Ascending aorta (tissue), 2 donors: ENCODE measurements at places on chromosomes 12 and 14.

DNA sequence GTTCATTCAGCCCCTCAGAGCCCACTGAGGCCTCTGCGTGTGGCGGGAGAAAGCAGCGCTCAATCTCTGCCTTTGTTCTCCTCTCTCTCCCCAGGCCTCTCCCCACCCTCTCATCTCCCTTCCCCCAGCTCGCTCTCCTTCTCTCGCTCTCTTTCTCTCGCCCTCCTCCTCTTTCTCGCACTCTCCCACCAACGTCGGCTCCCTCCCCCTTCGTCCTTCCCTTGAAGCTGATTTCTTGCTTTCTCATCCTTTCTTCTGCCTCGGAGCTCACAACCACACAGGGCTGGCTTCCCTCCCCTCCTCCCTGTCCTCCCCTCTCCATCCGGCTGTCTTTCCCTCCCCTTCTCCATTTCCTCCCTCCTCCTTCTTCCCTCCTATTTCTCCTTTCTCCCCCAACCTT is 96.4 kb downstream of the LRRC74A start:
- DNase-seq: no peak

DNA sequence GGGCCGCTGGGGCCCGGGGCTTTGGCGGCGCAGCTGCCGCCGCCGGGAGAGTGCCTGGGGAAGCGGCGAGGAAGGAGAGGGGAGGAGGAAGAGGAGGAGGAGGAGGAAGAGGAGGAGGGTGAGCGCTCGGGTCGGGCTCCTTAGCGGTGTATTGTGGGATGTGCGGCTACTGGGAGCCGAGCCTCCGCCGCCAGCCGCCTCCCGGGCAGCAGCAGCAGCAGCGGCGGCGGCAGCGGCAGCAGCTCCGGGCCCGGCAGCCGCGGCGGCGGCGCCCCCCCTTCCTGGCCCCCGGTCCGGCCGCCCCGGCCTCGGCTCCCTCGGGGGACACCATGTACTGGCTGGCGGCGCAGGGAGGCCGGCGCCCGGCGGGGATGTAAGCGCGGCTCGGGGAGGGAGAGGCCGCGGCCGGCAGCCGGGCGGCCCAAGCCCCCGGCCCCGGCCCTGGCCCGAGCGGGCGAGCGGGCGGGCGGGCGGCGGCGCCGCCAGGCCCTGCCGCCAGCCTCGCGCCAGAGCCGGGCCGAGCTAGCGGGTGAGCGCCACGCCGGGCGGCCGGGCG is at the start of gene SETD1B:
Gene SETD1B, plus strand, starts transcription at position 149 of the 556 bp plus-strand sequence. CDS start 729 bp downstream, outside the sequence.
- DNase-seq: no peak

GRCh38 chr14:61927060-61927459 is 164.8 kb downstream of the SNAPC1 start:
- DNase-seq: no peak

DNA sequence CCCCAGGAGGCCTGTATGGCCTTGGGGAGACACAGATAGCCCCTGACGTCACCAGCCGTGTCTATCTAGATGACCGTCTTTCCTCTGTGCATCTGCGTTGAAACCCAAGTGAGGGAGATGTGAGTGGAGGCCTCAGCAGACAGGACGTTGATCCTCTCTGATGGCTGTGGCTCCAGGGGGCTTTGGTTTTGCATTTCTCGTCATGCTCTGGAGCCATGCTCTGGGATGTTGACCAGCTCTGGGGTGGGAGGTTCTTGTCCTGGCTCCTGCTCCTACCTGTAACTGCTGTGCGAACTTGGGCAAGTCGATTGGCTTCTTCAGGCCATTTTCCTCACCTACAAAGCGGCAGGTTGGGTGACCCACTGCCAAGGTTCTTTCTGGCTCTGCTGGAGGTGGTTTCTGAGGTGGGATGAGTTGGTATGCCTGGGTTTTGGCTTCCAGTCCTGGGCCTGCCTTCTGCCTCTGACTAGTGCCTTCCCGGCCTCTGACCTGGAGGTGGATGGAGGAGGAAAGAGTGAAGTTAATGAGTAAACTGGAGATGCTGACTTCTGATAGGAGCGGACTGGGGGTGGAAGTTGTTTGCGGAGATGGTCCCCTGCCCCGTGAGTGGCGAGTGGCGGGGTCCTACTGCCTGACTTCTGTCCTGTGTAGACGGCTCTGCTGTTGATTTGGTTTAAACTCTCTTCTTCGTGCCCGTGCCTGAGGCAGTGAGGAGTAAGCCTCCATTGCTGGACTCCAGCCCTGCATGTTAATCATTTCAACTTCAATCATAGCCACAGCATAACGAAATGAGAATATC is 8.4 kb downstream of the TSPAN9 start:
- no peak for DNase-seq

GRCh38 chr14:101118233-101118632 is 214.7 kb upstream of the RTL1 start:
- DNase-seq: peak; percentile 16

DNA sequence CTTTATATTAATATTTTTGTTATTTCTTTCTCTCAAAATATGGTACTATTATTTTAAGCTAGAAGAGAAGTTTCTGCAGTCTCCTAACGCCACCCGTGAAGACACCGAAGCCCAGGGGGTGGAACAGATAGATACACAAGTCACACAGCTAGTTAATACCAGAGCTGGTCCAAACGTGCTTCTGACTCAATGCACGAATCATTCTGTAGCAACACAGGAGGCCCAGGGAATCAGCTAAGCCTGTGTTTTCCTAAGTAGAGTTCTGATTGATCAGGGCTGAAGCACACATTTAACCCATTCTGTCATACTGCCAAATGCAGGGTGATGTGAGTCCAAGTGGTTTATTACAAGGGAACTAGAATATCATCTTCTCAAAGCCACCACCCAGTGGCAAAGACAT is 116.9 kb upstream of the PWP1 start:
- DNase-seq: no peak

- no peak for DNase-seq
Observed at GRCh38 chr12:69633061-69633460, 22.4 kb upstream of the LRRC10 start.

DNA sequence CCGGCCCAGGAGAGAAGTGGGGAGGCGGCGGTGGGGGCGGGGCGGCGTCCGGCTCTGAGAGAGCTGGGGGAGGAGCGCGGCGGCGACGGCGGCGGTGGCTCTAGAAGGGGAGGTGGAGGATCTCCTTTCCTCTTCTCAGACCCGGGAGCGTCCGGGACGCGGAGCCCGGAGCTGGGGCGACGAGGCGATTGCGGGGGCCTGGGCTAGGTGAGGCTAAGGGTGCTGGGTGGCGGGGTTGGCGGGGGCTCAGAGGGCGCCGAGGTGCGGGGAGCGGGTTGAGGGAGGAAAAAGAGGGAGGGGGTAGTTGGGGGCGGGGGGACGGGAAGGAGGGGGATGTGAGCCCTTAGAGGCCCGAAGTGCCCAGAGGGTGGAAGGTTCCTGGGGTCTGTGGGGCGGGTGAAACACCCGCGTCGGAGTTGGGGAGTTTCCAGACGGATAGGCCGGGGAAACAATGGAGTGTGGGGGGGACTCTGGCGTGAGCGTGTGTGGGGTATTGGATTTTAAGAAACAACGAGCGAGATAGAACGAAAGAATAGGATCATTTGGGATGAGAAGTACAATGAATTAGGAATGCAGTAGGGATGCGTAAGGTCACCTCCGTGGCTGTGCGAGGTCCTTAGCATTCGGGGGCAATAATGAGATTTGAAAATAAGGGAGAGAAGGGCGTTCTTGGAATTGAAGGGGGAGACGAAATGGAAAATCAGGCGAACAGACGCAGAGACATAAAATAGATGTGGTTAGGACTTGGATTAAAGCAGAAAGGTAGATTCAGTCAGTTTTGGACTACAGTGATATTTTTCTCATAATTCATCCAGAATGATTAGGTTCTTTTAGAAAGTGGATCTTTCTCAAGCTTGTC is at the start of gene SPATS2:
Gene SPATS2, plus strand, starts transcription at position 82 of the 859 bp plus-strand sequence. CDS start 93,551 bp downstream, outside the sequence.
- peak; percentile 96 for DNase-seq

DNA sequence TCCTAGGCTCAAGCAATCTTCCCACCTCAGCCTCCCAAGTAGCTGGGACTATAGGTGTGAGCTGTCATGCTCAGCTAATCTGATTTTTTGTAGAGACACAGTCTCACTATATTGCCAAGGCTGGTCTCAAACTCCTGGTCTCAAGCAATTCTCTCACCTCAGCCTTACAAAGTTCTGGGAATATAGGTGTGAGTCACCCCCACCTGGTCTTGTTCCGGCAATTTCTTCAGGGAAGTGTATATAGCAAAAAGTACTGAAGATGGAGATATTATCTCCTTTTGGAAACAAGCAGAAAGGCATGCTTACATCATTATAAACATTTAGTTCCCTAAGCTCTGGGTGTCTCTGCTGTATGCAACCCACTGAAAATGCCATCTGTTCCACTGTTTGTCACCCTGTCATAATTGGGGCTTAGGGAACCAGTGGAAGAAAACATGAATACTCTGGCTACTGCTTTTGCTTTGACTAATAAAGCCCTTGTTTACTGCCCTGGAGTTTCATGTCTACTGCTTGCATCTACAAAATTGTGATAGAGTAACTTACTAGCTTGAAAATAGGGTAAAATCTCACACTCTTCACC is 940.2 kb downstream of the GALC start:
- no peak for DNase-seq

GRCh38 chr12:44972746-44973421 is 78.0 kb downstream of the DBX2 start:
- no peak for DNase-seq

DNA sequence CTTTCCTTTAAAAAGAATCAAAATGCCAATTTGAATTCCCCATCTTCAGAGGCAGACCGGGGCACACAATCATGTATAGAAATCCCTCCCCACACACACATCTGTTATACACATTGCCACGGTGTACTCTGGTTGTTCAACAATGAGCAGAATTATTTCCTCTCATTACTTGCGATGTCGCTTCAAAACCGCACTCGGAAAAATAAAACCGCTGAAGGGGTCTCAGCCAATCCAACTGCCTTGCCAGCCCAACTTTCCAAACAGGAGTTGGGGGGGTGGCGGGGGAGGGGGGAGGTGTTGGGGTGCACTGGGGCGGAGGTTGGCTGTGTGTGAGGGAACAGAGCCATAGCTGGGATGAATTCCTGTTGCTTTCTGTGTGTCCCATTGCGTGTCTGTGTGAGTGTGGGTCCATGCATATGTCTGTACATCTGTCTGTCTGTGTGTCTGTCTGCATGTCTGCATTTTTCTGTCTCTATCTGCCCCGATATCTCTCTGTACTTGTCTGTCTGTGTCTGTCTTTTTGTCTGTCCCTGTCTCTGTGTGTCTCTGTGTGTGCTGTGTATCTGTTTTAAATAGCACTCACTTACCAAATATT is 163.6 kb upstream of the TBX3 start:
- DNase-seq: no peak

GRCh38 chr12:2169940-2170339 is 117.2 kb downstream of the CACNA1C start:
- DNase-seq: no peak

- DNase-seq: no peak
Observed at GRCh38 chr14:74134484-74134883, 49.7 kb downstream of the LIN52 start.

DNA sequence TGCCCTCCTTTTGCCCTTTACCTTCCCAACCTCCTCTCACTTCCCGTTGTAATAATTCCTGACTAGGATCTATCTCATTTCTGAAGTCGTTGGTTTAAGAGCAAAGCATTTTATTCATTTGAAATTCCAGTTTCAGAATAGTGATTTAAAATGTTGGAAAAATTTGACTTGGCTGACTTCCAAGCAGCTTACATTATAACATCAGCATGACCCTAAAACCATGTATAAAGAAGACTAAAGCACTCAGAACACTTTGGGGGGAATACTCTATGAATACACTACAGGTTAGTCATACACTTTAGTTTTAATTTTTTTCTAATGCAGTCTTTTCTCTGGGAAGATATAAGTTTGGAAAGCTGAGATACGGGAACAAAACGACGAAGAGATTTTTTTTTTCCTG is 161.1 kb downstream of the BTG1 start:
- DNase-seq: no peak

DNA sequence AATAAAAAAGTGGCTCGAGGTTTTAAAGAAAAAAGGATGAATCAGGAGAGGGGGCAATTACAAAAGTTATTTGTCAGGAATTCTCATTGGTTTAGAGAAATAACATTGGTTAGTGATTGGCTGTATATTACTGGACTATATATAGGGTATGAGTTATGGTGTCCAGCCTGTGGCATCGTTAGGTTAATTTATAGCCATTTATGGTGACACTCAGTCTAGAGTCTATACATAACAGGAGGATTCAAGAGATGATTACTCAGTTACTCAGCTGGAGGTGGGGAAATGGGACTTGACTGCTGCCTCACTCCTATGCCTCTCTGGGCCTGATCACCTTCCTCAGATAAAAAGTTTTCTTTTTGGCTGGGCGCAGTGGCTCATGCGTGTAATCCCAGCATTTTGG is 25.6 kb upstream of the NFYB start:
- DNase-seq: no peak

- DNase-seq: no peak
Observed at GRCh38 chr12:45878630-45879255, 111.6 kb downstream of the SCAF11 start.

DNA sequence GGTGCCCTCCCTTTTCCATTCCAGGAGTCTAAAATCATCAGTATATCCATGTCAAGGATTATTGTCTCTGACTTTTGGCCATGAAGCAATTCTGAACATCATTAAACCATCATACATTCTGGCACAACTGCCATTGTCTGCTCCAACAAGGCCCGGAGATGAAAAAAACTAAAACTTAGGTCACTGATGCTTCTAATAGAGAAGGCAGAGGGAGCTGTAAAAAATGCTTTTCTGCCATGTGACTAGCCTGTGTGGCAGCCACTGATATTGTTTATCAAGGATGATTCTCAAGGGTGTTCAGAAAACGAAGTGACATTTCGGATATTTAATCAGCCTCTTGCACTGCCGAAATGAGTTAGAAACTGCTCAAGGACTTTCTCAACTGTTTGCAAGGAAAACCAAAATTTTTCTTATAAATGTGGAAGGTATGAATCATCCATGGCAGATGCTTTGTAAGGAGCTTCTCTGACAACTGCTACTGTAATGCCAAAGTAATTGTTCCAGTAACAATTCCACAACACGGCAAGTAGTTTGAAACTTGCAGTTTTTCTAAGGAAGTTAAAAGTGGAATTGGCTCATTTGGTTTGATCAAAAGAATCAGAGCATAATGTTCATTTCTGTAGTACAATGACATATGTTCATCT is 1076.5 kb upstream of the FLRT2 start:
- DNase-seq: no peak

DNA sequence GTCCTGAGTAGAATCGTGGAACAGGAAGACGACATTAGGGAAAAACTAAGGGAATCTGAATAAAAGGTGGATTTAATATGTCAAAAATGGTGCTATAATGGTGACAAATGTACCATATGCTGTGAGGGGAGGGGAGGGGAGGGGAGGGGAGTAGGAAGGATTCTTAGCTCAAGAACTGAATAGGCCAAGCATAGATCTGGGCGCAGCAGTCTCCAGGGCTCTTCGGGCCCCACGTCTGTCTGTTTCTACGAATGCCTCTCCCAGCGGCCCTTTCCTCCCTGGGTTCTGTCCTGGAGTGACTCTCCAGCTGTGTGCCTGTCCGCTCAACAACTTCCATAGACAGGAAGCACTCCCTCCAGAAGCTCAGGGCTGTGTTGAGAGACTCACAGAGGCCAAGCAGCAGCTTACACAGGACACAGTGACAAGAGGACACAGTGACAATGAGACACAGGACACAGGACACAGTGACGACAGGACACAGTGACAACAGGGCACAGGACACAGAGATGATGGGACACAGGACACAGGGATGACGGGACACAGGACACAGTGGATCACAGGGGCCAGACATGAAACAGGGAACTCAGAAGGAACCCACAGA is 42.4 kb upstream of the PPP2R5C start:
- no peak for DNase-seq

GRCh38 chr12:125280482-125281377 is 215.5 kb downstream of the AACS start:
- DNase-seq: no peak
